ENCODE measurements at places on chromosomes 7 and 10.

DNA sequence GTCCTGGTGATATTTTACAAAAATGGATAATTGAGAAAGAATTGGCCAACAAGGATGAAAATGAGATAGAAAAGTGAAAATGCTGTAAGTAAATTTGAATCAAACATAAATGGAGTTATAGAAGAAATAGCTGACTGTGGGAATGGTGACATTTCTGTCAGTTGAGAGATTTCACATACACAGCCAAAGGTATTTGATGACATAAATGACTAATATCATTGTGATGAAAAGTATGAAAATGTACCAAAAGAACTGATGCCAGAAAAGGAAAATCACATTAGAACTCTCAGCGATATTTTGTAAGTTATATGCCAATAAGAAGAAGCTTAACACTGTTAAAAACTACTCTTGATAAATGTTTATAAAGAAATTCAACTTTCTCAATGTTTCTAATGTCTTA lies 54.9 kb downstream of the TFPI2 start:
- DNase-seq: no peak

DNA sequence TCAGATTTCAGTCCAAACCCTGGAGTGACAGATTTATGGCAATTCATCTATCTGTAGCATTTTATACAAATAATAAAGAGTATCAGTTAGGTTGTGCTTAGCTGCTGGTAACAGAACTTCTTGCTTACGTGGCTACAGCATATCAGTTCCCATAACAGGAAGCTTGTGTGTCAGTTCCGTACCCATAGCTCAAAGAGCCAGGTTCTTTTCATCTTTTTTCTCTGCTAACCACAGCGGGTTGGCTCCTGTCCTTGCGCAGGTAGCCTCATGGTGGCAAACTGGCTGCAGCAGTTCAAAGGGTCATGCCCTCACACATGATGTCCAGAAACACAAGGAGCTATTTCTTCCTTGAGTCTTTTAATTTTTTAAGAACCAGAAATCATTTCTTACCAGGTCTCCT lies 1041.8 kb downstream of the GATA3 start:
- DNase-seq: no peak

DNA sequence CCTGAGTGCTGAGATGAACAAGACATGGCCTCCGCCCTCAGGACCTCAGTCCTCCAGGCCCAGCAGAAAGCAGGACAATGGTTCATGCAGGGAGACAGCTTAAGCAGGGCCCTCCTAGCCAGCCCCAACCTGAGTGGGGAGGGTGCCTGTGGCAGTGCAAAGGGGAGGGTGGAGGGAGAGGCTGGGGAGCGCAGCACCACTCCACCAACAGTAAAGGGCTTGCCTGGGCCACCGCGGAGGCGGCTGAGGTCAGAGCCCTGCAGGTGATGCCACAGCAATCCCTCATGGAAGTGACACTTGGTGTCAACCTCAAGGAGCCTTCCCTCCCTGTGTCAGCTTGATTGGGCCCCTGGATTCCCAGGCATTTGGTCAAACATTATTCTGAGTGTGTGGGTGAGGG lies 89.0 kb upstream of the TCERG1L start:
- DNase-seq: no peak

GRCh38 chr7:19491821-19492452 lies 216.9 kb downstream of the POLR1F start:
- DNase-seq: peak; percentile 10

- DNase-seq: no peak
Measured at GRCh38 chr7:140745266-140746058, 49.0 kb downstream of the NDUFB2 start.

DNA sequence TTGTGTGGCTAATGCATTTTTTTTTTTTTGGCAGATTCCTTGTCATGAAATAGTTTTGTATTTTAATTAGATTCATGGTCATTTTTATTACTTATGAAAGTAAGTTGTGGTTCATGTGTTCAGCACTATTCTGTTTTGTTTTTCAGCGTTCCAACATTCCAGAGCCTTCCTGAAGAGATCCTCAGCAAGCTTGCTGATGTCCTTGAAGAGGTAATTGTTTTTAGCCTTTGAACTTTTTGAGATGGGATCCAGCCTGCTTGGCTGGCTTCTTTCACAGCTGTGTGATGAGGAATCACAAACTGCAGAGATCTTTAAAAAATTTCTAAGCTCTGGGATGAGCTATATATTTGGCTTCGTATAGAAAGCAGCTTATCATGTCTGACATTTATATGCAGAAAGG lies 208.0 kb upstream of the CSTF2T start:
- no peak for DNase-seq

DNA sequence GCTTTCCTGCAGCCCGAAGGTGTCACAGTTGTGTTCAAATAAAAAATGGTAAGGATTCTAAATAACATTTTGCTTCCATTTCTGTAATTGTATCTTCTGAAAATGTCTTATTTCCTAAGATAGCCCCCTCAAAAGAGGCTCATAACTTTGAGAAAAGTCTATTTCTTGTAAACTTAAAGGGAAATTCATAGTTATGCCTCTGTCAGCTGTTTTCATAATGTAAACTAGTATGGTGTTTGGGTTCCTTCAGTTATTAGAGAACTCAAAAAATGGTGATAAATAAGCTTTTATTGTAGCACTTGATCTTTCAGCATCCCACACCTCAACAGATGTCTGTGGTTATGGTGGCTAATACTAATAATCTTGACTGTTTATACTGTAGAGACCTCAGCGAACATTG lies 57.1 kb downstream of the KLHDC10 start:
- DNase-seq: no peak

DNA sequence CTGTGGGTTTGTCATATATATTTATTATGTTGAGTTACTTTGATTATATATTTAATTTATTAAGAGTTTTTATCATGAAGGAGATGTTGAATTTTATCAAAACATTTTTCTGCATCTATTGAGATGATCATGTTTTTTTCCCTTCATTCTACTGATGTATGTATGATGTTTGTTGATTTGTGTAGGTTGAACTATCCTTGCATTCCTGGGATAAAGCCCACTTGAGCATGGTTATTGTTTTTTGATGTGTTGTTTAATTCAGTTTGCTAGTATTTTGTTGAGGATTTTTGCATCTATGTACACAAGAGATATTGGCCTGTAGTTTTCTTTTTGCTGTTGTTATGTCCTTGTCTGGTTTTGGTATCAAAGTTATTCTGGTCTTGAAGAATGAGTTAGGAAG lies 31.1 kb downstream of the SCART1 start:
- DNase-seq: no peak

DNA sequence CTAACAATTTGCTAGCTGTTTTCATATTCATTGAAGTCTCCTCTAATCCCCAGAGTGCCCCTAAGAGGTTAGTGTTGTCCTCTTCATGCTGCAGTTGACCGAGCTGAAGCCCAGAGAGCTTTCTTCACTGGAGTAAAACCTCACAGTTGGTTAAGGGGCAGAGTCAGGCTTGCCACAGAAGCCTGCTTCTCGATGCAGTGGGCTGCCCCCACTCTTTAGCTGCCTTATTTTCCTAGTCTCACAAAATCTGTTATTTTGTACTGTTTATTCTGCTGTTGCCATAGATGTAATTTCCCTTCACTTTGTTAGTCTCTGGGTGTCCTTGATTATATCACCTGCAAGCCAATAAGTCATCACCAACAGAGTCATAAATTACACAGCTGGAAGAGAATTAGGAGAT lies 56.3 kb upstream of the ZPBP start:
- no peak for DNase-seq

- no peak for DNase-seq
Measured at GRCh38 chr10:113142601-113143362, 192.7 kb downstream of the TCF7L2 start.

DNA sequence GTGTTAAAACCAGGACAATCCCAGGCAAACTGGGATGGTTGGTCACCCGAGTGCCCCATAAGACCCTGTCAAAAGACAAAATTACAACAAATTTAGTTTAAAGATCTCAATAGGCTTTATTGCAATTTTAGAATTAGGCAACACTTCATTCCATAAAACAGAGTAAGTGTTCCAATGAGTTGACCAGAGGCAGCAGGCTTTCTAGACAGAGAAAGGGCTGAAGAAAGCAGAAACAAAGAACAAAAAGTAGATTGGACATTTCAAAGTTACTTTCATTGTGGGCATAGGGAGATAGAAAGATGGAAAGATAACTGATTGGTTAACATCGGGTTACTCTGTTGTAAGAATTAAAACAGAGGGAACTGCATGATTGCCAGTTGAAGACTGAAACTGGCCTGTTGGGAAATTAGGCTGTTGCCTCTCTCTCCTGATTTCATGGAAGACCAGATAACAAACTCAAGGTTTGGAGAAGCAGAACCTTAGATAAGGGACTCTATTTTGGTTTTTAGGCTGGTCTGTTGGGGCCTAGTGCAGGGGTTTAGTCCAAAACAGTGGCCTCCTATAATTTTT lies 36.3 kb downstream of the ENTPD1 start:
- DNase-seq: no peak

DNA sequence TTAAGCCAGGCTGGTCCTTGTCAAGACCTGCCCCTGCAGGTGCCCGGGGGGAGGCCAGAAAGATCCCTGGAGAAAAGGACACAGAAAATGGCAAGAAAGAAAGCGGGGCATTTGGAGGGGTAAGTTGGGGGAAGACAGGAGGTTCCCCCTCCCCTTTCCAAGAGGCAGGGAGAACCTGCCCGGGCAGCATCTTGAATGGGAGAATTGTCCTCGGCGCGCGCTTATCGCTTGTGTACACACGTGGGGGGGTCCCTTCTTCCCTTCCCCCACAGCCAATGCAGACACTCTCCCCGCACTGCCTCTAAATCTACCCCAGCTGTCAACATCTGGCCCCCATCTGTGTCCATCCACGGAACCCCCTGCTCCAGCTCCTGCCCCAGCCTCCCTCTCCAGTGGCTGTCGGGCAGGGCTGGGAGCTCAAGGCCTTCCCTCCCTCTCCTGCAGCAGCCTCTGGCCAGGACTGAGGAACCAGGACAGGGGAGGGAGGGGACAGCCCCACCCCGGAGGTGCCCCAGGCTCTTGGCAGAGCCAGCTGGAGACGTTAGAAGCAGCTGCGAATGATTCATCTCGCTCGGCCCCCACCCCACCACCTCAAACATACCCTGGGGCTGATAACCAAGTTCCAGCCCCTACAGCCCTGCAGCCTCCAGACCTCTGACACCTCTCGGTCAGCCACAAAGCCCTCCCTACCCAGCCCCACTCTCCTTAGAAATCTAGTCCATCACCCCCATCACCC lies 25.3 kb downstream of the EPHB4 start:
- DNase-seq: peak; percentile 80

DNA sequence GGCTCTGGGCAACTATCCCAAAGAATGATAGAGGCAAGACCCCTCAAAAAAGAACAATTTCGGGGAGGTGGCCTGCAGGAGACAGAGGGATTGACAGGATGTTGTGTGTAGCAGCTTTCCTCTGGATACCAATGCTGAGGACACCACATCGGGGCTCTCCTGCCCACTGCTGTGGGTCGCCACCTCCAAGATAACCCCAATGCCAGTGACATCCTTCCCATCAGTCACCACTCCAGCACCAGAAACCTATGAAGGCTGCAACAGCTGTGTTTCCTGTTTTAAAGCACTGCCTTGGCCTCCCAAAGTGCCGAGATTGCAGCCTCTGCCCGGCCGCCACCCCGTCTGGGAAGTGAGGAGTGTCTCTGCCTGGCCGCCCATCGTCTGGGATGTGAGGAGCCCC lies 17.6 kb downstream of the ARHGAP19 start:
- DNase-seq: no peak

DNA sequence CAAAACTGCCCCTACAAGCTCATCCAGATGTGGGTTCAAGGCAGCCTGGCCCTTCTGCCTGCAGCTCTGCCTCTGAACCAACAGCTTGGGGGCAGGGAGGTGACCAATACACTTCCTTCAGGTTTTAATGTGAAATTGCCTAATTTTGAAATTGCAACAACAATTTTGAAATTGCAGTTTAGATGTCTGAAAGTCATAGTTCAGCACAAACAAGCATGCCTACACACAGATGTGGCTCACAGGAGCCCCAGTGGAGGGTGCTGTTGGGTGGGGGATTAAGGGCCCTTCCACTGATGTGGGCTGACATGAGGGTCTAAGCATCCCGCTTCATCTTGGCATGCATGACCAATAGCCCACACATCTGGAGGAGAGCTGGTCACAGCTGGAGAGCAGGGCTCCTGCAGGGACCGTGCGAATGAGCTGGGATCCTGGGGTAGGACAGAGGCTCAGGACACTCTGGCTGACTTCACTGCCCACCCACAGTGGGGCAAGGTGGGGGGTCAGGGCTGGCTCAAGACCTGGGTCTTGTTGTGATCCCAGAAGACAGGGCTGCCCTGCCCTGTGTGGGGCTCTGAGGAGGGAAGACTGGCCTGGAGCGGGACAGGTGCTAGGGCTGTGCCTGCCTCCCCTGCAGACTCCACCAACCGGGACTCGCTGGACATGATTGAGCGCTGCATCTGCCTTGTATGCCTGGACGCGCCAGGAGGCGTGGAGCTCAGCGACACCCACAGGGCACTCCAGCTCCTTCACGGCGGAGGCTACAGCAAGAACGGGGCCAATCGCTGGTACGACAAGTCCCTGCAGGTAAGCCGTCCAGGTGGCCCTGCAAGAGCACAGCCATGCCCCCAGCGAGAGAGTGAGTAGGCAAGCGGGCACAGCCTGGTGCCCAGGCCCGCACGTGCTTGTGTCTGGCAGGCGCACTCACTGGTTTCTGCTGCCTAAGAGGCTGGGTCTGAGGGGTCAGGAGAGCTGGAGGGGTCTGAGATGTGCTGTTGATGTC lies 32.3 kb downstream of the CHAT start:
- no peak for DNase-seq

GRCh38 chr10:132848951-132849545 lies 63.1 kb upstream of the NKX6-2 start:
- DNase-seq: no peak

GRCh38 chr7:41256186-41256945 lies 446.5 kb downstream of the INHBA start:
- DNase-seq: no peak

- no peak for DNase-seq
Measured at GRCh38 chr7:36305226-36305625, 84.4 kb upstream of the ANLN start.

- no peak for DNase-seq
Measured at GRCh38 chr10:67808704-67809103, 29.3 kb downstream of the DNAJC12 start.

- DNase-seq: no peak
Measured at GRCh38 chr7:106807474-106807873, 57.6 kb upstream of the PIK3CG start.

GRCh38 chr7:157088136-157088535 lies 50.6 kb upstream of the UBE3C start:
- DNase-seq: no peak

- DNase-seq: no peak
Measured at GRCh38 chr7:27399791-27400567, 157.4 kb downstream of the EVX1 start.

- DNase-seq: no peak
Measured at GRCh38 chr7:129017933-129018538, 36.9 kb downstream of the TNPO3 start.

GRCh38 chr10:12098966-12099365 lies 30.2 kb downstream of the DHTKD1 start:
- DNase-seq: no peak

- peak; percentile 97 for DNase-seq
Measured at GRCh38 chr10:77163670-77164348, 473.8 kb downstream of the KCNMA1 start.

GRCh38 chr7:134886353-134887057 lies 99.8 kb upstream of the AGBL3 start:
- no peak for DNase-seq

Data from amniotic stem cell (primary cell).